Cortex of kidney (tissue), 1 donor: ENCODE measurements at places on chromosomes 1 and 21.

DNA sequence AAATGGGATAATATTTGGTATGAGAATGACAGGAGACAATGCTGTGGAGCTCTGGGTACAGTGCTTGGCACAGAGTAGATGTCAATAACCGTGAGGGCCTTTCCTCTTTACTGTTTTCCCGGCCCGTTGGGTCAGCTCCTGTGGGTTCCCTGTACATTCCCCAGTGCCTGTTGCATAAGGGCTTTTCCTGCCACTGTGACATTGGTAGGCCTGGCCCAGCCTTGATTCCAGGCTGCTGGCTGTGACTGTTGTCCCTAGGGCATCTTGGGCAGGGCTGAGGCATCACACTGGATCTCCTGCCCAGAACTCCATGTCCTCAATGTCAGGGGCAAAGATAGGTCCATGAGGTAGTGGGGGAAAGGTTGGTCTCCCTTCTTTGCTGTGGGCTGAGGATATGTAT, 25.8 kb upstream of the MYCL start:
- DNase-seq = no peak

- DNase-seq = no peak
Measured at GRCh38 chr1:178371933-178372388, 124.8 kb downstream of the CLEC20A start.

DNA sequence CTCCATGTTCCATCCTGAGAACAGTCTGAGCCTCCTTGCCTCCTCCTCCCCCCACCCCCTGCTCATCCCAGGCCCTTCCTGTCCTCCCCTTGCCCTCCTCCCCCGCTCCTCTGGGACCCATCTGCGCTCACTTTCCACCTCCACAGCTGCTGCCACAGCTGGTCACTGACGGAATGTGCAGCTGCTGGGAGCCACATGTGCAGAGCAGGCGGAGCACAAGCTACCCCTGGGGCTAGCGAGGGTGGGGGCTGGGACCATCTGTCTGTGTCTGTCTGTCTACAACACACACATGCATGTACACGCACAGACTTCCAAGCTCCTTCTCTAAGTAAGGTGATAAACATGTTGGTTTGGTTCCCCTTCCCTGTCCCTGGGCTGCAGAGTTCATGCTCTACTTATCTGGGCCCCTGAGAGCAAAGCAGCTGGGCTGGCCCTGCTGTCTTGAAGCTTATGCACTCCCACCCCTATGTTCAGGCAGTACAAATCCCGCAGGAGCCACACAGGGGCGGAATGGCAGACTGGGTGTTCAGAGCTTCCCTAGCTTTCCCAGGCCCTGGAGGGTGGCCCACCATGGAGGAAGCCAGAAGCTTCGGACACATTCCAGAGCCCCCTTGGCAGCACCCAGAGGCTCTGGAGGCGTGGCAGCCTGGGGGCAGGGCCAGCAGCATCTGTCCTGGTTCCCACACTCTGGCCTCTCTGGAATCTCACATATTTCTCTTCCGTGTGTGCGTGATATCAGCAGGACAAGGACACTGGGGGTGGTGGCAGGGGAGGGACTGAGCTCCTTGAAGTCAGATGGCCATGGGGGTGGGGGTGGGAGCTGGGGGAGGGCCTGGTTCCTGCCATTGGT, 7.0 kb upstream of the HEYL start:
- DNase-seq = no peak

GRCh38 chr1:215526846-215527151, 40.3 kb upstream of the KCTD3 start:
- DNase-seq = no peak

- DNase-seq = no peak
Measured at GRCh38 chr1:95353194-95353593, 119.2 kb downstream of the RWDD3 start.

GRCh38 chr1:47399138-47399845, 16.8 kb upstream of the FOXE3 start:
- no peak for DNase-seq

DNA sequence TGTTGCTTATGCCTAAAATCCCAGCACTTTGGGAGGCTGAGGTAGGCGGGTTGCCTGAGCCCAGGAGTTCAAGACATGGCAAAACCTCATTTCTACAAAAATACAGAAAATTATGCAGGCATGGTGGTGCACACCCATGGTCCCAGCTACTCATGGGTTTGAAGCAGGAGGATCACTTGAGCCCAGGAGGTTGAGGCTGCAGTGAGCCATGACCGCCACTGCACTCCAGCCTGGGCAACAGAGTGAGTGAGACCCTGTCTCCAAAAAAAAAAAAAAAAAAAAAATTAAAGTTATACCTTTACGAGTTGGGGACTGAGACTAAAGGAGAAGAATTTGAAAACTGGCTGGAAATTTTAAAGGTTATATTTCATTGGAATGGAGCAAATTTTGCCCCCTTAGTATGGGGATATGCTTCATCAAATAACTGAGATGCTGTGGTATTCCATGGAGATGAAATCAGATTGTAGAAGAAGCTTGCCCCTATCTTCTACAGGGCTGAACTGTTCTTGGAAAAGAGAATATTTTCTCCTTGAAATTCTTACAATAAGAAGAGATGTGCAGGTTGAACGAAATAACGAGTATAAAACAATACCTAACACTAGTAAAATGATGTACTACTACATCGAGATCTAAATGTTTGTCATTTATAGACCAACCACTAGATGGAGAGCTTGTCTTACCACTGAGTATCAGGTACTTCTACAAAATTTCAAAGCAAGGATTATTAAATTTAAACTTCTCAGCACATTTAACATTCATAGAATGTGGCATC, 34.9 kb upstream of the SCYL3 start:
- DNase-seq = no peak

DNA sequence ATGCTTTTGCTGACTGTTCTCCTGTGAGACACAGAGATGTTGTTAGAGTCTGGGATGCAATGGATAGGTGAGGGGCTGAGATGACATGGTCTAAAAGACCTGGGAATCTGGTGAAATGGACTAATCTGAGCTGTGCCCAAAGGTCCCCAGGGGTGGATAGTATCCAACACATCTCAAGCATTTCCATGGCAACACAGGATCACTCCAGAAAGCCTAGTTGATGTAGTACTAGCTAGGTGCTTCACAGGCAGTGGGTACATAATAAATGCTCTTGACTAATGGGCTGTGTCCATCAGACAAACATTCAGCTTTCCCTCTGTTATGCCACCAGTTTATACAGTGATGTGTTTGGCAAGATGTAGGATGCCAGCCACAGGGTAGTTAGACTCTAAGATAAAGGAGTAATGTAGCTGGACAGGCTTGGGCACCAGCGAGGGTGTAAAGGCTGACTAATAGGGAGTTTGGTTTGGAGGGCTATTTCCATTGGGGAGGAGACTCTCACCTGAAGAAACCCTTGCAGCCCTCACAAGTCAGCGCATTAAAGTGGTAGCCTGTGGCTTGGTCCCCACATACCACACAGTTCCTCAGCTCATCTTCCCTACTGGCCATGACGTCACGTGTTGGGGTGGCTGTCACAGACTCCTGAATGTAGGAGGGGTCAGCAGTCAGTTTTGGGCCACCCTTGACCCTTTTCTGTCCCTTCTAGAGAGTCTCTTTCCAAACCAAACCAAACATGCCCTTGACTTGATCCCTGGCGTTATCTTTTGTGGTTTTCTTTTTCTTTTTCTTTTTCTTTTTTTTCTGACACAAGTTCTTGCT, 1.8 kb downstream of the NR1I3 start:
- no peak for DNase-seq

DNA sequence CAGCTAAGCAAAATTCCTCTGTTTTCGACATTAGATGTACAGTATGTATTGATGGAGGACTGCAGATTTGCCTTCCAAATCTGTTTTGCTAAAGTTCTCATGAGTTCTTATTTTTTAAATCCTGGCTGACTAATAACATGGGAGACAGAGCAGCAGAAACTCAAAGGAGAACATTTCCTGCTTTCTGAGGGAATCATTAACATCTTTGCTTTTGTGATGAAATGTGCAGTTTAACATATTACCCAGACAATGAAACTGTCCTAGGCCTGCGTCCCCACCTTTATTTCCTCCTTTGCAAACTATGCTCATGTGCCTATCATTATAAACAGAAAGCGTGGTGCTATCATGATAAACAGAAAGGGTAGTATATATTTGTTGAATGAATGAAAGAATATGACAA, 149.9 kb downstream of the ZP4 start:
- no peak for DNase-seq

GRCh38 chr1:39940980-39941871, 13.7 kb upstream of the MFSD2A start:
- no peak for DNase-seq

GRCh38 chr21:39523915-39524314, 72.1 kb downstream of the SH3BGR start:
- no peak for DNase-seq

DNA sequence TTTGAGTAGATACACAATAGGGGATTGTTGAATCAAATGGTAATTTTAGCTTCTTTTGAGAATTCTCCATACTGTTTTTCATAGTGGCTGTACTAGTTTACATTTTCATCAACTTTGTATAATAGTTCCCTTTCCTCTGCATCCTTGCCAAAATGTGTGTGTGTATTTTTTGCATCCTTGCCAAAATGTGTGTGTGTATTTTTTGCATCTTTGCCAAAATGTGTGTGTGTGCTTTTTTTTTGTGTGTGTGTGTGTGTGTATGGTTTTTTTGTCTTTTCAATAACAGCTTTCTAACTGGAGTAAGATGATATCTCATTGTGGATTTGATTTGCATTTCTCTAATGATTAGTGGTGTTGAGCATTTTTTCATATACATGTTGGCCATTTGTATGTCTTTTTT, 105.4 kb downstream of the ATP6V1G3 start:
- no peak for DNase-seq

DNA sequence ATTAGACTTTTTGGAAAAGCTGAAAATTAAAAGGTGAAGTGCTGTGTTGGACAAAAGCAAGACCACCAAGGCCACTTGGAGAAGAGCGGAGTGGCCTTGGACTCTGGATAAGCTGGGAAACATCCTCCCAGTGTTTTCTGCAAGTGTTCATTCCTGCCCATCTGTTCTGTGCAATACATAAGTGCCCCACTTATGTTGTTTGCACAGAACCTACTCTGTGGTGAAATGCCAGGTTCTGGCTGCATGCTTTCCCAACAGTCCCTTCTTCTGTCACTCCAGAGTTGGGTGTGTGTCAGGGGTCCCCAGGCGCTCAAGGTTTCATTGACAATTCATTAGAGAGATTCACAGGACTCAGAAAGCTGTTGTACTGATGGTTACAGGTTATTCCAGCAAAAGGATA, 30.3 kb downstream of the NHLH2 start:
- DNase-seq = no peak

DNA sequence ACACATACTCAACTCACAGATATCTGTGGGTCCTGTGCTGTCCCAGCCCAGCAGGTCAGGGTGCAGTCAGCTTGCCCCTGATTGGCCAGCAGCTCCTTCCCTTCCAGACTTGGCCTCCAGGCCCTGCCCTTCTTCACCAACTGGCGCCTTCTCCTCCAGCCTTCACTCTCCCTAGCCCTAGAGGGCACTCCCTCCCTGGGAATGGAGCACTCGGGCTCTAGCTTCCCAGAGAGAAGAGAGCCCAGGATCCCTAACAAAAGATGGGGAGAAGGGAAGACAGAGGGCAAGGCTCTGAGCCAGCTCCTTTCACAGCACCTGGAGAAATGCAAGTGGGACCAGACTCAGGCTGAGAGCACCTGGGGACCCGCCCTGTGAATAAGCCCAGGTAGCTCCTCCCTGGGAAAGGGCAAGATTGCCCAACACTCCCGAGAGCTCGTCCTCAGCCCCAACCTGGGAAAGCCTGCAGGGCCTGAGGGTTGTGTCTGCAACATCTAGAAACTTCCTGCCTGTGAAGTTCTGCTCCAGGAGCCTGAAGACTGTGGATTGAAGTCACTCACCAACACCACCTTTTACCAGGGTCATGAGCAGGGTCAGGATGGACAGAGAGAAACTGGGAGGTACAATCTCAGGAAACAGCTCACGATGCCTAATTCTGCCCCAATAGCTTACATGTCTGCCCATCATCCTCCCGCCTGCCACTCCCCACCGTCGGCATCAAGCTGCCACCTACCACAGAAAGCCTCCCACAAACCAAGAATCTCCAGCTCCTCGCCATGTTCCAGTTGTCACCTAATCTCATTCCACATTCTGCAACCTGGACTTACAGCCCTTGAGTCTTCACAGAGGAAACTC, at the start of gene PGLYRP4:
PGLYRP4 (minus strand) TSS at position 331 of the 852 bp plus-strand sequence. CDS start 909 bp downstream, outside the sequence.
- DNase-seq = no peak

DNA sequence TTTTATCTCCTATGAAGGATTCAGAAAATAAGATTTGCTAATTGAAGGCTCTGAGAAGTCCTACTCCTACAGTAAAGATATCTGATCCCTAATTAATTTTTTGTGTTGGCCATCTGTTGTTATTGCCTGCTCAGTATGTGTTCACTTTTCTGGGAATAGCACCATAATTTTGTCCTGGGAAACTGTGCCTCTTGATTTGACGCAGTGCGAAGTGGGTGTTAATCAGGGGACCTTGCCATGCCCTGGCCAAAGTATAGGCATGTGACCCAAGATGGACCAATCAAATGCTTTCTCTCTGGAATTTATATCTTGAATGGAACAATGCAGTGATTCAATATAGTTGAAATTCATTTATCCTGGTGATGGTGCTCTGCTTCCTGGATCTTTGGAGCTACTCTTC, 30.4 kb upstream of the GNG12 start:
- DNase-seq = no peak

- DNase-seq = no peak
Measured at GRCh38 chr1:102219463-102219862, 222.7 kb upstream of the OLFM3 start.

DNA sequence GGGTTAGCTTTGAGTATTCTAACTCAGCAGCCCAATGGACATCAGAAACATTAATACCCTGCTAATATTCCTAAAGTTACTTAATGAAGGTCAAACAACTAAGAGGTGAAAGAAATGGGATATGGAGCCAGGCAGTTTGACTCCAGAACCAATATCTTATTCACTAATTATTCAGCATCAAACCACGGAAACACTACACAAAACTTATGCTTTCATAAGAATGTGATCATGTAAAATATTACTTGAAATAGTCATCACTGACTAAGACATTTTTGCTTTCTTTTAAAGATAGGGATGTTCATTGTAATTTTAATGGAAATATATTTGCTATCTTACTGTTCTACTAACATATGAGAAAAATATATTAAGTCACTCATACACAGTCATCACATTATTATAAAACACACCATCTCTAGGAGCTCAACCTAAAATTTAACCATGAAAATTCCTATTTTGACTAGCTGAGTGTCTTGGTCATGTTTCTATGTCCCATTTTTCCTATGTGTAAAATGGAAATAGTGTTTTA, 240.9 kb downstream of the KCTD3 start:
- DNase-seq = no peak

DNA sequence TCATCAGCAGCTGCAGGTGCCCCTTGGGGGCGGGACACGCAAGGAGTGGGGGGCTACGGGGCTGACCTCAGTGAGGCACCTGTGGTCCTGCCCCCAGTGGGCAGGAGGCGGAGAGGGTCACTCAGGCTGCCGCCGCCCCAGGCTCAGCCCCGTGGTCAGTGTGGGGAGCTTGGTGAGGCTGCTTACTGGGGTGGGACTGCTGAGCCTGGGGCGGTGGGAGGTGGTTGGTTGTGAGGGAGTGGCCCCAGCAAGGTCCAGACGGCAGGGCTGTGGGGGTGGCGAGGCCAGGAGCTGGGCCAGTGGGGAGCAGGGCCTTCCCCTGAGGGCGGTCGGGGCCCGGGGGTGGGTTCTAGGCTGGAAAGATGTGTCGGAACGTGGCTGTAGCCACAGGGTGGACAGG, 14.3 kb downstream of the PFKL start:
- no peak for DNase-seq
